ENCODE measurements at places on chromosomes 13 and 19.

DNA sequence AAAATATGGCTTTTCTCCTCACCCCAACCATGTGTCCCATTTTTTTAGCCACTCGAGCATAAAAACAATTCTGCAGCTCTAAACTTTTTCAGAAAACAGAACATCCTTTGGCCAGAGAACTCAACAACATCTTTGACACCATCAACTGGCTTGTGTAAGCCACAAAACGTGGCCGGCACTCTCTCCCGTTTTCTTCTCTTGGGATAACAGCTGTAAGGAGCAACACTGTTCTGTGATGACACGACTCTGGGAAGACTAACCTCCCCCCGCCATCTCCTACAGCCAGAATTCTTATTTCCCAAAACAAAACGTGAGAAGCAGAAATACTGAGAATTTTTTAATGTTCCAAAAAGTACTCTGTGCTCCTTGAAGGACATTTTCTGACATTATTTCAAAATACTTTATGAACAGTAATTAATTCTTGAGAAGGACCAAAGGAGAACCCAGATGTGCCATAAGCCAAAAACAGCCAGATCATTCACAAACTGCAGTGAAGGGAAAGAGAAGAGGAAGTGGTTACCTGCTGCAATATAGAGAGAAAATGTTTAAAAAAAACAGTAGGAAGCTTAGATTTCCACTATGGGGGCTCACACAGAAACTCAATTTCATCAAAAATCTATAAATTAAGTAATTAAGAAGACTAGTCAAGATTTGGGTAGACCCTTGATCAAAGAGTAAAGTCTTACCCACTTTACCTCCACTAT lies 25.8 kb downstream of the COL4A1 start:
- DNase-seq, result no peak

DNA sequence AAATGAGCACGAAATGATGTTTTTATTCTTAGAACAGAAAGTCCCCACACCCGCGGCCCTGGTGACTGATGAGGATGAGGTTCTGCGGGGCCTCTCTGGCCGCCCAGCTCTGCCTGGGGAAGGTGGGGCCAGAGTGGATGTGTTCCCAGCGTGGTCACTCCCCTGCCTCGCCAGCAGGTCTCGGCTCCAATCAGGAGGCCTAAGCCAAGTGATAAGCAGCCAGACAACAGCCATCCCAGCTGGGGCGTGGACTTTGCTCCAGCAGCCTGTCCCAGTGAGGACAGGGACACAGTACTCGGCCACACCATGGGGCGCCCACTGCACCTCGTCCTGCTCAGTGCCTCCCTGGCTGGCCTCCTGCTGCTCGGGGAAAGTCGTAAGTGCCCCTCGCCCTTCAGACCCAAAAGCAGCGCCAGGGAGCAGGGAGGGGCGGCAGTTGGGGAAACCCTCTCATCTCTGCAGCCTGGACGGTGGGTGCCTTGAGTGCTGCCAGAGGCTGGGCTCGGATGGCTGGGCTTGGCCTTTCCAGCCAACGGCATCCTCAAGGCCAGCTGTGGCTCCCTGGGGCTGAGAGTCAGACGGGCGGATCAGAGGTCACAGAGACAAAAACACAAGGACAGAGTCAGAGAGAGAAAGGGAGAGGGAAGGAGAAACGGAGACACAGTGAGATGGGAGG lies at the start of gene F10:
TSS of gene F10 (plus strand) at position 250 of the 676 bp plus-strand sequence. CDS start at position 307, 57 bp downstream.
- DNase-seq, result no peak

DNA sequence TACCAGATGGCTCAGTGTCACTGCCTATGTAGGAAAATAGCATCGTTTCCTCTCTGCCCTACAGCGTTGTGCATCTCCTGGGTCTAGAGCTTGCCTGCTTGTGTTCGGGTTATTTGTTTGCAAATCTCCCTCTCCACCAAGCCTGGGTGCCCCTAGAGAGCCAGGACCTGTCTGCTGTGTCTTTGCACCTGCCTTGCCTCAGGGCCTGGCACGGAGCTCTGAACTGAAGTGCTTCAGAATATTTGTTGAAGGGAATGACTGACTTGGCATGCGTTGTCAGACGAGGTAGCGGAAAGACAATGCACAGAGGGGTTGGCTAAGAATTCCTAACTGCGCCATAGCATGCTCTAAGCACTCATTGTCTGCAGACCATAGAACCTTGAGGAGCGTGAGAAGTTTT lies 263.4 kb downstream of the FGF9 start:
- no peak for DNase-seq

- no peak for DNase-seq
These were observed 11.9 kb downstream of the PLEKHF1 start for GRCh38 chr19:29677001-29677817.

DNA sequence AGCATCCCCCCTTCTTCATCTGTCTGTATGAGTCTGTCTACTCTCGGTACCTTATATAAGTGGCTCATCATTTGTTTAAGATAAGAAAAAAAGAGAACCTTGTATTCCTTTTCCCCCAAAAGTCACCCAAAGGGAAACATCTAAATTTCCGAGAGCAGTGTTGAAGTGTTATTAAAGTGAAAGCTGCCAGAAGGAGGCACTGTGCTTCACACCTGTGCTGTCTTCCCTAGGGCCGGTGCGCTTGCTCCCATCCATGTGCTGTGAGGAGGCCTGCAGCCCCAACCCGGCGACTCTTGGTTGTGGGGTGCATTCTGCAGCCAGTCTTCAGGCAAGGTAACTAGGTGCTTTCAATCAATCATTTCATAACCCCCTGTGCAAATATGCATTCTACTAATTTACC lies 97.5 kb downstream of the TNFRSF19 start:
- no peak for DNase-seq

- DNase-seq, result no peak
These were observed 47.8 kb downstream of the PEPD start for GRCh38 chr19:33473653-33474305.

- no peak for DNase-seq
These were observed 21.6 kb downstream of the LTBP4 start for GRCh38 chr19:40622773-40623075.

GRCh38 chr13:95644601-95645052 lies at the start of gene DZIP1:
TSS of gene DZIP1 (minus strand) at chr13:95644706. CDS start at chr13:95642029, 2,677 bp downstream.
- no peak for DNase-seq

- DNase-seq, result no peak
These were observed 161.5 kb downstream of the MZT1 start for GRCh38 chr13:72565893-72566292.

All from bone marrow (tissue), 2 donors.